ENCODE measurements at places on chromosomes 11 and 22.

DNA sequence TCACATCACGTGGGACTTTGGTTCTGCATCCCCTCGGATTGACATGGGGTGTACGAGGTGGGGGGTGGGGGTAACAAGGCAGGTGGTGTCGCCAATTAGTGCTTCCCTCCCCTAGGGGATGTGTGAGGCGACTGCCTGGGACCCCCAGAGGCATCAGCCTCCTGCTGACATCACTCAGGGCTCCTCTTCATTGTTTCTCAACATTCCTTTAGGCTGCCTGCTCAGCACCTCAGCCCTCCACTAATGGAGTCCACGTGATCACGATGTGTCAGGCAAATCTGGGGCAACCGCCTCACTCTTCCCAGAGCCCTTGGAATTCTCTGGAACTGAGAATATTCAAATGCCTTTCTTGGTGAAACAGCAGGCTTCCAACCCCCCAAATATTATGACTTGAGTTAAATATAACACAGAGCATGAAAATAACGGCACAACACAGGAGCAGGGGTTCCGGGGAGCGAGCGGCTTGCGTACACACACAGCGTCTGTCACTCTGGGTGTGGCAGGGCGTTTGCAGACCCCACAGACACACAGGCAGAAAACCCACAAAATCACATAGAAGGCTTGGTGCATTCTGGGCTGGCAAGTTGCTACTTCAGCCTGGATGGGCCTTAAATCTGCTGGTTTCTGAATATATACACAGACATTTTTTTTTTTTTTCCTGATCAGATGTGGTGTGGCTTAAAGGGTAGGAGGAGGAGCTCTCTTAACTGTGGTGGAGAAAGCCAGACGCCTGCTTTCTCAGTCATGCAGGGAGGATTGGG, 170.1 kb upstream of the CADM1 start:
- no peak for DNase-seq

DNA sequence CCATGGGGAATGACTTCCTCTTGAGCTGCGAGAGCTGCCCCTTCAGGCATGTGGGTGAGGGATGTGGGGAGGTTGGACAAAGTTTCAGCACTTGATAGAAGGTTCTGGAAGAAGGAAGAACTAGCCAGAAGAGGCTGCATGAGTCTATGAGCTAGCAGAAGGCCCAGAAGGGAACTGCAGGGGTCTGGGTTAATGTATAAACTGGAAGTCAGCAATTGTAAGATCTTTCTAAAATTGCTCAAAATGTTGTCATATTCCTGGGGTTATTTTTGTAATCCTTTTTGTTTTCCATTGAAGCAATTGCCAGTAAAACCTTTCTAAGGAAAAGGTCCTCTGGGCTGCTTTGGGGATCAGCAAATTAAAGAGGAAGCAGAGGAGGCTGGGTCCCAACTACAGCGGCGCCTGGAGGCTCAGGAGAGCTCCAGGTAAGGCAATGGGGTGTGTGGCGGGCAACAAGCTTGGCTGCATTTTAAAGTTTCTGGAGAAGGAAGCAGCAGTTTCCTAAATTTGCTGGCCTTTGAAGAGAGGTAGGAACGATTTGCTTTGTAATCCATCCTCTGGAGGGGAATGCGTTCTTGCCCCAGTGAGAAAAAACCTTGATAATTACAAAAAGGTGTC, 29.2 kb downstream of the ADAMTS15 start:
- DNase-seq, result no peak

- DNase-seq, result no peak
These were observed 4.4 kb downstream of the A4GALT start for GRCh38 chr22:42716221-42716620.

DNA sequence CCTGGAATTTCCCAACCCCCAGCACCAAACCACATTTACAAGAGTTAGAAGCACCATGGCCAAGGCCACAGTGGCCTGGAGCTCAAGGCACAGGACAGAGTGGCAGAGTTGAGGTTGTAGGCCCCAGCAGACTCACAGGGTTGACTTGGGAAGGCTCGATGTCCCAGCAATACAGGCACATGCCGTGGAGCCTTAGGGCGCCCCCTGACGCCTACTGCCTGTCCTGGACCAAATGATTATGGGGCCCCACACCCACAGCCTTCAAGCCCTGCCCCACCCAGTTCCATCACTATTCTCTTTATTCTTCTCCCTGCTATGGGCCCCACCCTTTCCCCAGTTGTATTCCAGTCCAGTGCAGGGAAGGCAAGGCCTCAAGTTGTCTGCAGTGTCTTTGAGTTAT, at the start of gene CCDC179:
Gene CCDC179 (minus strand): TSS at position 234 of the 400 bp plus-strand sequence. CDS start 53 bp downstream, at position 181.
- DNase-seq, result no peak

DNA sequence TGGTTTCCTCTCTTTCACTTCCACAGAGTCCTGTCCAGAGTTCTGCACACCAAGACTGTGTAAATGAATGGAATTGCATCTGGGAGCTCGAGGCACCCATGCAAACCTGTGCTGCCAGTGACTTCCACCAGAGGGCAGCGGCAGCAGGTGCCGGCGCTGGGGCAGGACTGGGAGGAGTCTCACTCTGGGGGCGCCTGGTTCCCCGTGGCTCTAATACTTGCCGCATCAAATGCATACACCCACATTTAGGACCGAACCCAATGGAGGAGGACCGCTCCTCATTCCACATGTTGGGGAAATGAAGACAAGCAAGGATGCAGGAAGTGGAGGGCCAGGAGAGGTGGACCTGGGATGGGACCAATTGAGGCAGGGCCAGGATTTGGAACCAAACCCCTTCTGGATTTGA, 1.1 kb upstream of the CD6 start:
- DNase-seq, result no peak
